Inflammatory macrophage treated with lipopolysaccharide for 1 hour (primary cell): ENCODE measurements at places on chromosomes 13 and 19.

GRCh38 chr19:11208561-11209471 lies 11.5 kb upstream of the KANK2 start:
- no peak for DNase-seq

- no peak for DNase-seq
These were observed 20.4 kb upstream of the FAM216B start for GRCh38 chr13:42760951-42761350.

DNA sequence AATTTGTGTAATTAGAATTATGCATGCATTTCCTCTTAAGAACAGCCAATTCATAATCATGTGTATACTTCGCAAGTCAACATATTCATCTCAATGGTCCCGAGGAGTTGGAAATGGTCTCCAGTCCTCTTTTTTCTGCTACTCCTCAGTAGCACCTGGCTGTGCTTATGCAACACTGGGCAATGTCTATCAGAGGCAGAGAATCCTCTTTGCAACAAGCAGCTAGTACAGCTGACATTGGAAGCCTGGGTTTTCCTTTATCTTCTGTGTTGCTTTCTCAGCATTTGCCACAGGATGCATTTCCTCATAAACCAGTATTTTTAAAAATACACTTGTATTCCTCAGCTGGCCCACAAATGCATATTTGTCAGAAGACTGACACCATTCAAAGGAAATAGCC lies 405.3 kb upstream of the GPC6 start:
- no peak for DNase-seq

- DNase-seq: no peak
These were observed 304.9 kb downstream of the TDRD3 start for GRCh38 chr13:60701895-60702294.

GRCh38 chr13:50576156-50576555 lies 267.3 kb downstream of the DLEU7 start:
- no peak for DNase-seq

DNA sequence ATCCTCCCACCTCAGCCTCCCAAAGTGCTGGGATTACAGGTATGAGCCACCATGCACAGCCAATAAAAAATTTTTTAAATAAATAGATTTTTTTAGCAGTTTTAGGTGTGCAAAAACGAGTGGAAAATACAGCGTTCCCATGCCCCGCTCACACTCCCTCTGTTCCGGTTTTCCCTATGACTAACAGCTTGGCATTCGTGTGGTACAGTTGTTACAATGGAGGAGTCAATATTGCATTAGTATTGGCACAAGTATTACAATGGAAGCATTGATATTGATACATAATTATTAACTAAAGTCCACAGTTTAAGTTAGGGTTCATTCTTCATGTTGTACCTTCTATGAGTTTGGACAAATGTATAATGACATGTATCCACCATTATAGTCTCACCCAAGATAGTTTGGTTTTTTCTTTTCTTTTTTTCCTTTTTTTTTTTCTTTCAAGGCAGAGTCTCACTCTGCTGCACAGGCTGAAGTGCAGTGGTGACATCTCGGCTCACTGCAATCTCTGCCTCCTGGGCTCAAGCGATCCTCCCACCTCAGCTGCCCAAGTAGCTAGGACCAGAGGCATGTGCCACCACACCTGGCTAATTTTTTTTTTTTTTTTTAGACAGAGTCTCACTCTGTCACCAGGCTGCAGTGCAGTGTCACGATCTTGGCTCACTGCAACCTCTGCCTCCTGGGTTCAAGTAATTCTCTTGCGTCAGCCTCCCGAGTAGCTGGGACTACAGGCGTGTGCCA lies 15.4 kb upstream of the RAB20 start:
- no peak for DNase-seq

GRCh38 chr13:113407531-113408393 lies 43.8 kb upstream of the GRTP1 start:
- no peak for DNase-seq

DNA sequence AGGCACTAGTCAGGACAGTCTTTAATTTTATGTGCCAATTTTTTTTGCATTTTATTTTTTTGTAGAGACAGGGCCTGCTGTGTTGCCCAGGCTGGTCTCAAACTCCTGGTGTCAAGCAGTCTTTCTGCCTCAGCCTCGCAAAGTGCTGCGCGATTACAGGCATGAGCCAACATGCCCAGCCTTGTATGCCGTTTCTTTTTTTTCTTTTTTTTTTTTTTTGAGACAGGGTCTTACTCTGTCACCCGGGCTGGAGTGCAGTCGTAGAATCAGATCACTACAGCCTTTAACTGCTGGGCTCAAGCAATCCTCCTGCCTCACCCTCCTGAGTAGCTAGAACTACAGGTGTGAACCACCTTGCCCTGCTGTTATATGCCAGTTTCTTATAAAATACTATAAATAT lies 26.4 kb downstream of the BORA start:
- no peak for DNase-seq

DNA sequence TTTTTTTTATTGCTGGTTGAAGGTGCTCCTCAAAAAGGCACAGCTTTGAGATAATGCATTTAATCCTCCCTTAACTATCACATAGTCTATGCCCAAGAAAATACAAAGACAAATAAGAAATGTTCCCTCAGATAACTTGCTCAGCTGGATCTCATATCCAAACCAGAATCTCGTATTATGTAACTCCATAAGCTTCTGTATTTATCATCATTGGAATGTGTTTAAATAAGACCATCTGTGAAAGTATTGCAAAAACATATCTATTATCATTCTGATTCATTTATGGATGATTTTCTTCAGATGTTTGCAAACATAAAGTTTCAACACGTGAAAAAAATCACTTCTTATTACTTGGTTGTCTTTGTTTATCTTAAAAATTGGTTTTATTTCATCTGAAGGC lies 190.9 kb downstream of the IRS2 start:
- DNase-seq: no peak

DNA sequence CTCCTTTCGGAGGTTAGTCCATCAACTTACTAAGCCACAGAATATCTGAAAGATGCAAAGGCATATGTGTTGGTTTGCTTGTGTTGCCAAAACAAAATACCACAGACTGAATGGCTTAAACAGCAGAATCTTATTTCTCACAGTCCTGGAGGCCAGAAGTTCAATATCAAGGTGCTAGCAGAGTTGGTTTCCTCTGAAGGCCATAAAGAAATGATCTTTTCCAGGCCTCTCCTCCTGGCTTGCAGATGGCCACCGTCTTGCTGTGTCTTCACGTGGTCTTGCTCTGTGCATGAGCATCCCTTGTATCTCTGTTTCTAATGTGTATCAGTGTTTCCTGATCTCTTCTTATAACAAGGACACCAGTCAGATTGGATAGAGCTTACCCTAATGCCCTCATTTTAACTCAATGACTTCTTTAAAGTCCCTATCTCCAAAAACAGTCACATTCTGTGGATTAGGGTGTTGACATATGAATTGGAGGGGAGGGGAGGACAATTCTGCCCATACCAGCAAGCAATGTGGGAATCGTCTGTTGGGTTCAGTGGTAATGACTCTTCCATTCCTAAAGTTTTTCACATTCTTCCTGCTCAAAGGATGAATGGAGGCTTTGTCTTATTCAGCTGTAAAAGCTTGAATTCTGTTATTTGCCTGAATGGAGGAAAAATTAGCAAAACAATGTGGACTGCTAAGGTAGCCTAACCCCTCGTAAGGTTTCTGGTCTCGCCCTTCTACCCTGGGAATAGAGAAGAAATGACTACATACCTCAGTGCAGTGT lies 715.7 kb downstream of the DIAPH3 start:
- no peak for DNase-seq

GRCh38 chr13:106096661-106097092 lies 438.8 kb downstream of the EFNB2 start:
- DNase-seq: no peak

DNA sequence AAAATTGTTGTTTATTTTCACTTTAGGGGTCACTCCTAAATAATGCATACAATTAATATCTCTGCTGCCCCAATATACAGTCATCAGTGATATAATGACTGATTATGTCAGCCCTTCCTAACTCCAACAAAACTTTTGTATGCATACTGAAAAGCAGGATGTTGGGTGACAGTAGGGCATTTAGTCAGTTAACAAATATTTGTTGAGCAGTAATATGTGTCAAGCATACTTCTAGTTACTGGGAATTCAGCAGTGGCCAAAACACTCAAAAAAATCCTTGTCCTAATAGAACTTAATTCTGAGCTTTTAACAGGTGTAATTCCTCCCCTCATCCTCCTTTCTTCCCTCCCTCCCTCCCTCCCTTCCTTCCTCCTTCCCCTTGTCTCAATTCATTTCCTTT lies 560.7 kb upstream of the KLHL1 start:
- DNase-seq: no peak

DNA sequence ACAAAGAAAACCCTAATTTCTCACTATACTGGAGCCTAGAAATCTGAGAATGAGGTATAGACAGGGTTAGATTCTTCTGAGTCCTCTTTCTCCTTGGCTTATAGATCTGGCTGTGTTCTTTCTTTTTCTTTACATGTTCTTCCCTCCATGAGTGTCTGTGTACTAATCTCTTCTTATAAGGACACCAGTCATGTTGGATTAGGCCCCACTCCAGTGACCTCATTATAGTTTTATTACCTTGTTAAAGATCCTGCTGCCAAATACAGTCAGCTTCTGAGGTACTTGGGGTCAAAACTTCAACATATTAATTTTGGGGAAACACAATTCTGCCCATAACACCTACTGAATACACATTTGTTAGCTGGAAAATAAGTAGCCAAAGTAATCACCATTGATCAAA lies 302.6 kb downstream of the PCDH9 start:
- no peak for DNase-seq

- no peak for DNase-seq
These were observed 1183.3 kb downstream of the SLITRK1 start for GRCh38 chr13:82698941-82699340.

DNA sequence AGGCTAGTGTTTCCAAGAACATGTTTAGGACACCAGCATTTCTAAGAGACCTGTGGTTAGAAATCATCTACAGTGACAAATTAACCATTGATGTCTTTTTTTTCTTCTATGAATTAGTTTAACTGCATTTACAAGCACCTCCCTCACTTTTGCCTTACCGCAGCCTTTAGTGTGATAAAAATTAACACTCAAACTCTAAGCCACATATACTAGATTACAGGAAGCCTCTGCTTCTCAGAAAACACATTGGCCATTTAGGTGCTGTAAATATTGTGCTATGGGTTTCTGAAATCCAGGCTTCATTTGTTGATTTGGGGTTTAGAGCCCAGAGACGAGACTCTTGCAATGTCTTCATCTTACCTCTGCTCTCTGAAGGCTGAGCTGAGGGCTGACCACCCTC lies 34.6 kb upstream of the OLFM4 start:
- DNase-seq: no peak

- DNase-seq: no peak
These were observed 65.2 kb downstream of the DPRX start for GRCh38 chr19:53696951-53697350.

DNA sequence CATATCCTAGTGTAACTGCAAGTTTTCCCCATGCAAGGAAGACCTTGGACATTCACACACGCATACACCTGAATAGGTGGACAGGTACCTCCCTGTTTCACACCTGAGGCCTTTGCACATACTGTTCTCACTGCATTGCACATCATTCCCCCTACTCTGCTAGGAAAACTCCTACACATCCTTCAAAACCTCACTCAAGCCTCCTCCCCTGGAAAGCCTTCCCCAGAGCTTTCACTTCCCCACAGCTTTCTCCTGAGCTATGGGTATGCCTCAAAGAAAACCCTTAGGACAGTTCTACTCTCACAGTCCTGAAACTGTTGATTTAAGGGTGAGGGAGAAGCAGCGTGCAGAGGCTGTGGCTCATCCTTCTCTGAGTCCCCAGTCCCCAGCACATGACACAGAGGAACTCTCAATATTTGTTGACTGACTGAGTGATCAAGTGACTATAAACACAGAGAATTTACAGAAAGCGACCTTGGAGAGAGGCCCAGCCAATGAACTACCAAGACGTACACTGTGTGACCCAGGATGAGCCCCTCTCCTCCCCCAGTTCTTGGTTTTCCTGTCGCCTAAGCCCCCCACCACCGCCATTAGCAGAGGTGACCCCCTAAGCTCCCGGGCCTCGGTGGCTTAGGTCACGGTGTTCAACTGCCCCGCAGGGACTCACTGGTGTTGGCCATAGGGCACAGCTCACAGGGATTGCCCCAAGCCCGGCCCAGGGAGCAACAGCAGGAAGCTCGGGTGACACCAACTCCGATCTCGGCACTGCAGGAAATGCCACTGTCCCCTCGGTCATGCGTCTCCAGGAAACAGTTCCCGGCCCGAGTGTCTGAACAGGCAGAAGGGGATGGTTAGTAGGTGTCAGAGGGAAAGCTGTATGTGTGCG lies 40.6 kb downstream of the FBN3 start:
- no peak for DNase-seq

- DNase-seq: peak; percentile 71
These were observed 1.4 kb downstream of the CIC start for GRCh38 chr19:42270346-42271044.

GRCh38 chr19:15837221-15837731 lies 21.8 kb upstream of the OR10H1 start:
- no peak for DNase-seq

DNA sequence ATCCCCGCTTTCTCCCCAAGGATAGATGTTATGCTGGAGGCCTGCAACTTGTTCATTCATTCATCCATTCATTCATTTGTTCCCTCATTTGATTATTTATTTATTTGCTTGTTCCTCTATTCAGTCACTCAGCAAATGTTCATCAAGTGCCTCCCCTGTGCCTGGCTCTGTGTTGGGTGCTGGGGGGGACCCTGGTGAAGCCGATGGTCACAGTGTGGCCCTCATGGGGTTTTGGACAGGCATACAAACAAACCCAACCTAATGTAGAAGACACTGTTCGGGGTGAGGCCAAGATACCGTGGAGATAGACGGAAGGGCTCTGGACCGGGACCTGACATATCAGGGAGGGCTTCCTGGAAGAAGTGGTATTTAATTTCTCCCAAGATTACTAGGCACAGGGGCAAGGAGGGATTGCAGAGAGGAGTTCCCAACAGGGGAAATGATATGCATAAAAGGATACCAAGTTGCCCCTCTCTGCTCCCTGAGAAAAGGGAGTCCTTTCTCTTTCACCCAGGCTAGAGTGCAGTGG lies 58.1 kb downstream of the ZNF536 start:
- no peak for DNase-seq

DNA sequence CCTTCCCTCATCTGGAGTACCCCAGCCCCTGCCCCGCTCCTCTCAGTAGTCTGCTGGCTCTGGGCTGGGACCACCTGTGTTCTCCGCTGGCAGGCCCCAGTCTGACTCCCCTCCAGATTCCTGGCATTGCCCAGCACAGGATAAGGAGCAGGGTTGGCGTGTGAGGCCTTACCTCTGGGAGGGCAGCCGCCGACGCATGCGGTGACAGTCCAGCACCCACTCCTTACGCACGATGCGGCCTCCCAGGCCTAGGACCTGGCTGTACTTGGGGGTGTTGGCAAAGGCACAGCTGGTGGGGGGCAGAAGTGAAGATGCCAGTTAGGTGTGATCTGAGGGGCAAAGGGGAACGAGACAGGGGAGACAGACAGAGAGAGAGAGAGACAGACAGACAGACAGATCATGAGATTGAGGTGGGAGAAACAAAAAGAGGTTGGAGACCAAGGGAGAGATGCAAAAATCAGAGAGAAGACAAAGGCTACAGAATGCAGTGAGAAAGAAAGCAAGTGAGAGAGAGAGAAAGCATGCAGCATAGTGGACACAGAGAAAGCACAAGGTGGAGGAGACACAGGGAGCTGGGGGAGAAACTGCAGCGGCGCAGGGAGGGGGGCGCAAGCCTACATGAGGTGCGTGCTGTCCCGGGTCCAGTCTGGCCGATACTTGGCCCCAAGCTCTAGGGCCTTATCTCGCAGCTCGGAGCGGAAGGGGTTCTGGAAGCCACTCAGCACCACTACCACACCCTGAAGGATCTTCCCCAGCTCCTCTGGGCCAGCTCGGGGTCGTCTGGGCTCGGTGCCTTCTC lies 18.6 kb downstream of the ZNF575 start:
- no peak for DNase-seq

- no peak for DNase-seq
These were observed 96.9 kb downstream of the COL4A1 start for GRCh38 chr13:110209950-110210603.
